ENCODE measurements at places on chromosomes 4 and X.

DNA sequence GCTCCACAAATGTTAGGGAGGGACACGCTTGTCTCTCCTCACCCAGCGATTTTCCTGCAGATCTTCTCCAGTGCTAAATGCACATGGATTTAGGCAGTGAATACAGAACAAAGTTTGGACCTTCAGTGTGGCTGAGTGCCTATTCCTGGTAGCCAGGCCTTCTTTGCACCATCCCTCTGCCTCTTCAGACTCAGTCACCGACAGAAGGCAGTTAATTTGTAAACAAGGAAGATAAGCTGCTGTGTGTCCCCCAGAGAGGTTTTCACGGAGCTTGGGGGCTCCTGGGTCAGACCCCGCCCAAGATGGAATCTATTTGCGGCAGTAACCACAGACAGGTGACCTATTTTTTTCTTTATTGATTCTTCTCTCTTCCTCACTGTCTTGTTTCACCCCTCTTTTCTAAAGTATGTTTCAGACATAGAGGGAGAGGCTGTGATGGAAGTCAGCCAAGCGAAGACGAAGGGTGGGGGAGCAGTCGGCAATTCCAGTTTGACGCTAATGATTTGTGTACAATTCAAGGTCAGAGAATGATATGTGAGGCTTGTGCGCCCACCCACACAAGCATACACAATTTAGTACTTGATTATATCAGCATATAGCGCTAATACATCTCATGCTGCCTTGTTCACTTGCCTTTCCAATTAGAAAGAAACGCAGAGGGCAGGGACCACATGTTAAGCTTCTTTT is 200.8 kb downstream of the MGST2 start:
- H3K27me3 ChIP-seq, result peaks cover 4% of the 10 kb centered on the region
- H3K27ac ChIP-seq, result peak overlapping the region; percentile 83
- H3K4me1 ChIP-seq, result peaks cover 21% of the 10 kb centered on the region
- H3K36me3 ChIP-seq, result no peaks in the 10 kb centered on the region

- no peak overlapping the region for H3K4me3 ChIP-seq
- H3K4me1 ChIP-seq, result peaks cover 2% of the 10 kb centered on the region
- H3K27ac ChIP-seq, result no peak overlapping the region
- H3K27me3 ChIP-seq, result peaks cover 4% of the 10 kb centered on the region
- no peaks in the 10 kb centered on the region for H3K36me3 ChIP-seq
Observed at GRCh38 chrX:29477878-29478277, 737.5 kb upstream of the MAGEB2 start.

- H3K36me3 ChIP-seq, result peaks cover 7% of the 10 kb centered on the region
- H3K4me3 ChIP-seq, result no peak overlapping the region
- no peaks in the 10 kb centered on the region for H3K27me3 ChIP-seq
Observed at GRCh38 chr4:8229331-8229975, 30.4 kb downstream of the SH3TC1 start.

DNA sequence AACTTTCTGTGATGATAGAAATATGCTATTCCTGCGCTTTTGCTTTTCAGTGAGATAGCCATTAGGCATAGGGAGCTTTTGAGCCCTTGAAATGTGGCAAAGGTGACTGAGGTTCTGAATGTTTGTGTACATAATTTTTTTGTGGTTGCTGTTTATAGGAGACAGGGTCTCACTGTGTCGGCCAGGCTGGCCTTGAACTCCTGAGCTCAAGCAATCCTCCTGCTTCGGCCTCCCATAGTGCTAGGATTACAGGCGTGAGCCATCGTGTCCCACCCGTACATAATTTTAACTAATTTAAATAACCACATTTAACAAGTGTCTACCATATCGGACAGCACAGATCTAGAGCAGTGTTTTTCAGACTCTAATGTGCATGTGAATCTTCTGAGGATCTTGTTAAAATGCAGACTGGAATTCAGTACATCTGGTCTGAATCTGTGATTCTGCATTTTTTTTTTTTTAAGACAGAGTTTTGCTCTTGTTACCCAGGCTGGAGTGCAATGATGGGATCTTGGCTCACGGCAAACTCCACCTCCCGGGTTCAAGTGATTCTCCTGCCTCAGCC is 45.3 kb downstream of the CASP6 start:
- no peak overlapping the region for H3K4me3 ChIP-seq
- no peaks in the 10 kb centered on the region for H3K4me1 ChIP-seq
- no peaks in the 10 kb centered on the region for H3K27me3 ChIP-seq
- DNase-seq, result no peak
- H3K27ac ChIP-seq, result no peak overlapping the region
- peaks cover 2% of the 10 kb centered on the region for H3K36me3 ChIP-seq

GRCh38 chr4:21765810-21766407 is 182.7 kb downstream of the KCNIP4 start:
- H3K4me1 ChIP-seq, result peaks cover 23% of the 10 kb centered on the region
- H3K27ac ChIP-seq, result no peak overlapping the region
- H3K27me3 ChIP-seq, result peaks cover under 1% of the 10 kb centered on the region
- no peak overlapping the region for H3K4me3 ChIP-seq

GRCh38 chrX:29617725-29618124 is 597.6 kb upstream of the MAGEB2 start:
- H3K4me1 ChIP-seq, result no peaks in the 10 kb centered on the region

- no peaks in the 10 kb centered on the region for H3K27me3 ChIP-seq
- H3K36me3 ChIP-seq, result no peaks in the 10 kb centered on the region
- no peak for DNase-seq
- no peak within 1 kb of the TSS for H3K4me3 ChIP-seq
- H3K27ac ChIP-seq, result no peak within 1 kb of the TSS
Observed at GRCh38 chr4:40196724-40197281, at the start of gene RHOH. TSS of gene RHOH (plus strand) at chr4:40197031. CDS start at chr4:40243387, 46,356 bp downstream.

DNA sequence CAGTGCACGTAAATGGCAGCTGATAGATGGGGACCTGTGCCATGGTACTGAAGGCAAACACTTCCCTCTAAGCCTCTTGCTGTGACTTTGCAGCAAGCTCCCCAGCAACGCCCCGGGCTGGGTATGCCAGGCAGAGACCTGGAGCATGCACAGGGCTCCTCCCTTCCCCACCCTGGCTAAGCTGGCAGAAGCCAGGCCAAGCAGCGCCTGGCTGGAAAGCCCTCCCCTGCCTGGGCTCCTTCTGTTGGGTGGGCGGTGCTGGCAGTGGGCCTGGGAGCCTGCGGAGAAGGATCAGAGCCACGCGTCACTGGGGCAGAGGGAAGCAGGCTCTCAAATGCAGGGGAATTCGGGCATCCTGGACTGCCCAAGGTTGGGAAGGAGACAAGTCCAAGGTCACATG is 3.6 kb downstream of the ATP2B3 start:
- peaks cover 2% of the 10 kb centered on the region for H3K36me3 ChIP-seq
- H3K27me3 ChIP-seq, result peaks cover 55% of the 10 kb centered on the region
- H3K27ac ChIP-seq, result no peak overlapping the region
- H3K4me3 ChIP-seq, result no peak overlapping the region
- H3K4me1 ChIP-seq, result peaks cover 3% of the 10 kb centered on the region
- no peak for DNase-seq

- H3K4me3 ChIP-seq, result no peak overlapping the region
- H3K4me1 ChIP-seq, result peaks cover 25% of the 10 kb centered on the region
- H3K27ac ChIP-seq, result peak overlapping the region; percentile 37
- no peak for DNase-seq
Observed at GRCh38 chr4:124019749-124020549, 623.4 kb downstream of the SPRY1 start.

DNA sequence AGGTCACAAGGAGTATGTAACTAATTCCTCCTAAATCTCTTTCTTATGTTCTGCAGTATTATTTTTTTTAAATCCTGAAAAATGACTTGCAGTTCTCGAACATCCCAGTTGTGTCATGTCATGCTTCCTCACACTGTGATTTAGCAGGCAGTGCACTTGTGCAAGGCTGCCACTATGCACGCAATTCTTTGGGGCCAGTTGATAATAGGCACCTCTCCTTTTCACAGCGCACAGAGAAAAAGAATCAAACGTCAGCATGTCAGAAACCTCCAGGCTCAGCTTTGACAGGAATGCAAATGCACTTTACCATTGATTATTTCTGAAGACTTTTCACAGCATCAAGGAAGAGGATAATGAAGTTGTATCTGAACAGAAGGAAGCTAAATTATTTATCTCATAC is 62.9 kb downstream of the FGF13 start:
- H3K27me3 ChIP-seq, result no peaks in the 10 kb centered on the region
- DNase-seq, result no peak
- H3K4me3 ChIP-seq, result no peak overlapping the region
- H3K27ac ChIP-seq, result no peak overlapping the region
- no peaks in the 10 kb centered on the region for H3K4me1 ChIP-seq

DNA sequence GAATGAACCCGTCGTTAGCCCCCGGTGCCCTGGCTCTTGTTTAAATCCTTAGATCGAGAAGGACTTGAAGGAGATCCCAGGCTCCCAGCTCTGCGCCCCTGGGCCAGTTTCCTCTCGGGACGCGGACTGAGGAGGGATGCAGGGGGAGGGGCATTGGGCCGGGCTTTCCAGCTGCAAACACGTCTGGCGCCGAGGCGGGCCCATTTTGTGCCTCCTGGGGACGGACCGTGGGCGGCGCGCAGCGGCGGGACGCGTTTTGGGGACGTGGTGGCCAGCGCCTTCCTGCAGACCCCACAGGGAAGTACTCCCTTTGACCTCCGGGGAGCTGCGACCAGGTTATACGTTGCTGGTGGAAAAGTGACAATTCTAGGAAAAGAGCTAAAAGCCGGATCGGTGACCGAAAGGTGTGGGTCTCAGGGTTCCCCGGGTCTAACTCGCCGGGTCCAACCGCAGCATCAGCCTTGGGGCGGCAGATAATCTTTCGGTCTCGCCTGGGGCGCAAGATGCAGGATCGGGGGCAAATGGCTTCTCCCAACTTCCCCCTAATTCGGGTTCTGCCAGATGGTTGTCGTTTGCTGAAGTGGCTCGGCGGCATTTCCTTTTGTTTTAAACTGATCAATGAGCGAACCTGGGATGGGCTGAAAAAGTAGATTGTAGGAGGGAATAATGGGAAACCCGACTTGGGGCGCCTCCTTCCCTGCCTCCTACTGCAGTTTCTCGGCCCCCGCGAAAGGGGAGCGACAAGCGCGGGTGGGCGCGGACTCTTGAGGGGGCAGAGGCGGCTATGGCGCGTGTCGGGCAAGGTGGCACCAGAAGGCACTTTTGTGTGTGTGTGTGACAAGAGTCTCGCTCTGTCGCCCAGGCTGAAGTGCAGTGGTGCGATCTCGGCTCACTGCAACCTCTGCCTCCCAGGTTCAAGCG is 2.9 kb downstream of the PDGFRA start:
- H3K36me3 ChIP-seq, result no peaks in the 10 kb centered on the region
- H3K27ac ChIP-seq, result peak overlapping the region; percentile 79
- H3K27me3 ChIP-seq, result peaks cover 81% of the 10 kb centered on the region
- peaks cover 47% of the 10 kb centered on the region for H3K4me1 ChIP-seq
- peak; percentile 59 for DNase-seq

GRCh38 chr4:74376888-74377483 is 12.0 kb downstream of the EREG start:
- no peak overlapping the region for H3K27ac ChIP-seq
- H3K4me1 ChIP-seq, result no peaks in the 10 kb centered on the region
- peaks cover 1% of the 10 kb centered on the region for H3K27me3 ChIP-seq
- H3K36me3 ChIP-seq, result no peaks in the 10 kb centered on the region
- H3K4me3 ChIP-seq, result no peak overlapping the region

- H3K36me3 ChIP-seq, result no peaks in the 10 kb centered on the region
- peak overlapping the region; percentile 46 for H3K4me3 ChIP-seq
- H3K27ac ChIP-seq, result no peak overlapping the region
Observed at GRCh38 chr4:76087007-76087769, 12.7 kb downstream of the ART3 start.

DNA sequence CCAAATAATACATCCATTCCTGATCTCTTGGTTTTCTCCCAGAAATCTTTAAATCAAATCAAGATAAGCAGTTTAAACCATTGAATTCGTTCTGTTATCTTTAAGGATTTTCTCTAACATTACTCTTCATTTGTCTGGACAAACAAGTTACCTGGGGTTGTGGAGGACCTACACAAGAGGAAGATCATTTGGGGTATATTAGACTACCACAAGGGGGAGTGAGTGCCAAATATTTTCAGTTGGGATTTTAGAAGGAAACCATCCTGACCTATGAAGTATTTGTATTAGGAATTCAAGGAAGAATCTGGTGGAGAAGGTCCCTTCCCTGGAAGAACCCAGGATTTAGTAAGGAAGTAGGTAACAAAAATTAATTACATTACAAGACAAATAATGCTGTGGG is 12.0 kb upstream of the DCHS2 start:
- H3K4me3 ChIP-seq, result no peak overlapping the region
- H3K27ac ChIP-seq, result no peak overlapping the region
- no peak for DNase-seq
- H3K4me1 ChIP-seq, result peaks cover 28% of the 10 kb centered on the region

DNA sequence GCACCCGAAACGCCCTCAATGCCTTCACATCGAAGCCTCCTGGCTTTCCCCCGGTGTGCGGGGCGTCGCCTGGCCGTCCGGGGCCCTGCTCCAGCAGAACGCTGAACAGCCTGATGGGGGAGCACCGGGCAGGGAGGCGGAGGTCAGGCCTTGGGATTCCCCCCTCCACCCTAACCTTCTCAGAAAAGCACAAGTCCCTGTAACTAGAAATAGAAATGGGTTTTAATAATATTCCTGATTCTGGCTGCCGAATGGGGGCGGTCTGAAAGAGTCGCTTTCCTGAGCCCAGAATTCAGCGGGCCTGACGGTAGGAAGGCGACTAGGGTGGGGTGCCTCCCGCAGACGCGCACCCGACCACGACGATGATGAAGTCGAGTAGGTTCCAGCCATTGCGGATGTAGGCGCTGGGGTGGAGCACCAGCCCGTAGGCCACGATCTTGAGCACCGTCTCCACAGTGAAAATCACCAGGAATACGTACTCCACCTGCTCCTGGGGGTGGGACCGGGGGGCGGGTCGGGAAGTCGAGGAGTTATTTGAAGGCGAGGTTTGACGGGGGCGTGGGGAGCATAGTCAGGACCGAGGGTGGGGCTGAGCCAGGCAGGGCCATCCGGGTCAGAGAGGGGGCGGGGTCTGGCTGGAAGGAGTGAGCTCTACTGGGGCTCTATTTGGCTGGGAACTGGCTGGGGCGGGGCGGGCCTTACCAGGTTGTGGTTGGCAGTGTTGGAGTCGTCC is 2.5 kb downstream of the CACNA1F start:
- peaks cover 6% of the 10 kb centered on the region for H3K4me1 ChIP-seq
- H3K4me3 ChIP-seq, result peak overlapping the region; percentile 66
- H3K27ac ChIP-seq, result no peak overlapping the region
- DNase-seq, result no peak

DNA sequence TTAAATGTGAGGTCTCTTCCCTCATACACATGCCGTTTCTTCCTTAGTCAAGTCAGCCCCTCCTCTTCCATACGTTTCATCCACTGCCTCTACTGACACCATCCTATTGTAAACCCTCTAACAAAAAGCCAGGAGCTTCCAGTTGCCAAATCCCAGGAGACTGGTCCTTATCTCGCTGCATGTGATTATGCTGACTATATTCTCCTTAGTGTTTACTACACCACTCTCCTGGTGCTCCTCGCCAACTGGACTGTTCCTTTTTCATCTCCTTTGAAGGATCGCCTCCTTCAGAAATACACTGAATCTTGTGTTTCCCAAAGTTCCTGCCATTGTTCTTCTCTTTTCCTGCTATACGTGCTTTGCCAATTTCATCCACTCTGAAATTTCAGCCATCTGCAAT is 27.7 kb downstream of the MAML3 start:
- H3K36me3 ChIP-seq, result no peaks in the 10 kb centered on the region
- no peak overlapping the region for H3K27ac ChIP-seq
- H3K4me3 ChIP-seq, result no peak overlapping the region
- DNase-seq, result no peak
- H3K27me3 ChIP-seq, result no peaks in the 10 kb centered on the region

GRCh38 chr4:4267981-4268380 is 20.0 kb upstream of the TMEM128 start:
- no peak overlapping the region for H3K27ac ChIP-seq
- DNase-seq, result no peak
- H3K4me1 ChIP-seq, result no peaks in the 10 kb centered on the region
- H3K4me3 ChIP-seq, result no peak overlapping the region
- H3K36me3 ChIP-seq, result peaks cover 14% of the 10 kb centered on the region

- DNase-seq, result no peak
- H3K36me3 ChIP-seq, result no peaks in the 10 kb centered on the region
- no peaks in the 10 kb centered on the region for H3K27me3 ChIP-seq
- no peak overlapping the region for H3K4me3 ChIP-seq
- H3K4me1 ChIP-seq, result no peaks in the 10 kb centered on the region
Observed at GRCh38 chr4:47763279-47763678, 74.6 kb downstream of the CORIN start.
